ENCODE measurements at places on chromosomes 5 and 9.

GRCh38 chr9:136238342-136238732, 7.3 kb downstream of the QSOX2 start:
- no peak for DNase-seq

DNA sequence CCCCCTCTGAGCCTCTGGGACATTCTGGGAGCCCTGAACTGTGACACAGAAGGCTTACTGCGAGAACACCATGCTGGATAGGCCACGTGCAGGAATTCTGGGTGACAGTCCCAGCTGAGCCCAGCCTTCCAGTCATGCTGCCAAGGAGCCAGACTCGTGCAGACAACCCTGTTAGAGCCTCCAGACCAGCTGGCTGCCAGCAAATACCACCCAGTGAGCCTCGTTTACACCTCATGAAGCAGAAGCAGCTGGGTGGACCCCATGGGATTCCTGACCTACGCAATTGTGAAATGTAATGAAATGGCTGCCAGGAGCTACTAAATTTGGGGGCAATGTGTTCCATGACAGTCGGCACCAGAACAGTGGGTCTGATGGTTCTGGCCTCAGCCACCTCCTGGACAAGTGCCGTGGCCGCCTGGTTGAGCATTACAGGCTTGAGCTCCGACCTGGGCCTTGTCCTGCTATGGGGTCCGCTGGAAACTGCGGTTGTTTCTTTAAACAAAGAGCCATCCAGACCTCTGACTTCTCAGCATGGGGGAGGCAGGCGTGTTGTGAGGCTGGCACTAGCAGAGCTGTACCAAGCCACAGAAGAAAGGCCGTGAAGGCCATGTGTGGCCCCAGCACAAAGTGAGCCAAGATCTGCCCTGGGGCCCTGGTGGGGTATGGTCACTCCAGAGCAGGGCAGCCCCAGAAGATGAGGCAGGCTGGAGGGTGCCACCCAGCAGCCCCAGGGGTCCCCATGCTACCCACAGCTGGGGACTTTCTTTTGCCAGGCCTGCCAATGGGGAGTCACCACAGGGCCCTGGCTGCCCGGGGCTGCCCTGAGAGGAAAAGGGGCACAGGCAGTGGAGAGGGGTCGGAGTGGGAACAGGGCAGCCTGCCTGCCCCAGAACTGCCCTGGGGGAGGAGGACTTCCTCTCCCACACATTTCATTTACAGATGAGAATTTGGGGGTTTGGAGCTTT, 19.3 kb upstream of the RXRA start:
- no peak for DNase-seq

GRCh38 chr9:127197861-127198430, 66.6 kb upstream of the GARNL3 start:
- no peak for DNase-seq

DNA sequence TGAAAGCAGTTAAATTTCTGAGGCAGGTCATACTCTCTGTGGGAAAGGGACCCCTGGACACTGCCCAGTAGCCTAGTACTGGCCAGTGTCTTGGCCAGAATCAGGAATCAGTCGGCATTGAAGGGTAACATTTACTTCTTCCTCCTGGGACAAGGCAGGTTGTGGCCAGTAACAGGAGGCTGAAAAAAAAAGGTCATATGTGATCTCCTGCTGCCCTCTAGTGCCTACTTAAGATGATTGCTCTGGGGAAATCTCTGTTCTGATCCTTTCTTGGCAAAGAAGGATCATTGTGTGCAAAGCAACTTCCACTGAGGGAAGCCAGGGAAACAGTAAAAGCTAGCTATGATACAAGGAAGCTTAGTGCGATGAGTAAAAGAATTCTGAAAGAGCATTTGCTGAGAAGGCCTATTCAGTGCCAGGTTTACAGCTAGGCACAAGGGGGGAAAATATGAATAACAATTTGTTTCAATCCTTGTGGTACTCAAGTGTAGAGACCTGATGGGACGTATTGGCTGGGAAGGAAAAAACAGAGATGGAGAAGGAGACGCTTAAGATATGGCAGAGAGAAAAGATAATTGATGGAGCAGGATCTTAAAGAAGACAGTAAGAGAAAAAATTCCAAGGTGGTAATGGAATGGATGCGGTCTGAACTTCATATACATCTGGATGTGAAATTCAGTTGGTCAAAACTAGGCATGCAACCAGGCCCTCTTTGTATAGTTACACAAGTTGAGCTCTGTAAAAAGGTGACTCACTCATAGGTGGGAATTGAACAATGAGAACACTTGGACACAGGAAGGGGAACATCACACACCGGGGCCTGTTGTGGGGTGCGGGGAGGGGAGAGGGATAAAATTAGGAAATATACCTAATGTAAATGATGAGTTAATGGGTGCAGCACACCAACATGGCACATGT, 25.8 kb upstream of the TRIM32 start:
- DNase-seq = peak; percentile 21

GRCh38 chr5:15887093-15887492, 292.5 kb downstream of the MARCHF11 start:
- no peak for DNase-seq

GRCh38 chr5:75281716-75282465, 45.2 kb upstream of the ANKRD31 start:
- no peak for DNase-seq

DNA sequence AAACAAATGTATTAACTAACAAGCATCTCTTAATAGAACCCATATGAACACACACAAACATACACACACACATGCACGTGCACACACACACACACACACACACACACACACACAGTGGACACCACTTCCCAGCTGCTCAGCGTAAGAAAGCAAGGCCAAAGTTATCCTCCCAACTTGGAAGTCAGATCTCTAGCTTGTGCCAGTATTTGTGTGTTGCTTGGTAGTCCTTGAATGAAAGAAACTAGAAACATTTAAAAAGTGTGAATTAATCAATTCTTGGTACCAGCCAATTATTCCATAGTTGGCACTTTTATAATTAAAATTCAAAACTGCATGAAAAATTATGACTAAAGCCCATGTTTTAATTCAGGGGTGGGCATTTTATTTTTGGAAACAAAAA, 178.1 kb downstream of the TMEM161B start:
- DNase-seq = no peak

DNA sequence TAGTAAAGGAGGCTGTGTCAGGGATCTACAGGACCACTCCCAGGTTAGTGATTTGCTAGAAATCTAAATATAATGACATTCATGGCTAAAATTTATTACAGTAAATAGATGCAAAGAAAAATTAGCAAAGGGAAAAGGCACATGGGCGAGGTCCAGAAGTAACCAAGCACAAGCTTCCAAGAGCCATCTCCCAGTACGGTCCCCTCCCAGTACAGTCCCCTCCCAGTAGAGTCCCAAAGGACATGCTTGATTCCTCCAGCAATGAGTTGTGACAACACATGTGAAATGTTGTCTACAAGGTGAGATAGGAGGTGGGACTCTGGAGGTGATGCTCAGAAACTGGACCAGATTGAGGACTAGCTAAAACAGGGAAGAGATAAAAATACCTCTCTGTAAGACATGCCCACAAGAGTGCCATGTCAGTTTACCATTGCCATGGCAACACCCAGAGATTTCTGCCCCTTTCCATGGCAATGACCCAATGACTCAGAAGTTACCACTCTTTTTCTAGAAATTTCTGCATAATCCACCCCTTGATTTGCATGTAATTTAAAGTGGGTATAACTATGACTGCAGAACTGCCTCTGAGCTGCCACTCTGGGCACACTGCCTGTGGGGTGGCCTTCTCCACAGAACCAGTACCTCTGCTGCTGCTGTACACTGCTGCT, 27.9 kb upstream of the CEMIP2 start:
- no peak for DNase-seq

DNA sequence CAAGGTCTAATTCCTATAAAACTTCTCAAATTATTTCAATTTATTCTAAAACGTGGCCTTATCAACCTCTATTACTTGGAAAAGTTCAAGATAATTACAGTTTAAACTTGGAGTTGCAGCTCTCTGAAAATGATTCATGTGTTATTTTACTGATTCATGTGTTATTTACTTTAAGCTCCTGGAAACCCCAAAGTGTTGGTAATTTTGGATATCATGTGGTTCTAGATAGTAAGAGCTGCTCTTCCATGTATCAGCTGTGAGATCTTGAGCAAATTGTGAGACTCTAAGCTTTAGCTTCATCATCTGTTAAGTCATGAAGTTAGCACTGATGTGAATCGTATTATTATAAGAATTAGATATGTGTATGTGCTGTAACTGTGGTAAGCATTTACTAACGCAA, 749.2 kb downstream of the TLE4 start:
- DNase-seq = no peak

- DNase-seq = no peak
Measured at GRCh38 chr9:132547436-132547835, 35.0 kb upstream of the BARHL1 start.

DNA sequence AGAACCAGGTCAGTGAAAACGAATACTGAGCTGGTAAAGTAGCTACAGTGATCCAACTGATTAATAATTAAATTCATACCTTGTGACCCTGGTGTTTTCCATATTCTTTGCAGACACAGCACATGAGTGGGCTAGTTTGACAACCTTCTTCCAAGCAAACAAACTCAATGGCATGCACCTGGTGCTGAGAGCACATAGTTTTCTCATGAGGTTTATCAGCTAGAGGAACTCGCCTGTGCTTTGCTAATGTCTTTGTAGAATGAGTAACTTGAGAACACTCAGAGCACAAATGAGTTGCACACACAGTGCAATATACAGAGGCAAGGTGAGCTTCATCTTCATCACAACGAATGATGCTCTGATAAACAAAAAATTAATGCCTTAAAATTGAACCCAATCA, 12.6 kb downstream of the TRIM23 start:
- DNase-seq = no peak

DNA sequence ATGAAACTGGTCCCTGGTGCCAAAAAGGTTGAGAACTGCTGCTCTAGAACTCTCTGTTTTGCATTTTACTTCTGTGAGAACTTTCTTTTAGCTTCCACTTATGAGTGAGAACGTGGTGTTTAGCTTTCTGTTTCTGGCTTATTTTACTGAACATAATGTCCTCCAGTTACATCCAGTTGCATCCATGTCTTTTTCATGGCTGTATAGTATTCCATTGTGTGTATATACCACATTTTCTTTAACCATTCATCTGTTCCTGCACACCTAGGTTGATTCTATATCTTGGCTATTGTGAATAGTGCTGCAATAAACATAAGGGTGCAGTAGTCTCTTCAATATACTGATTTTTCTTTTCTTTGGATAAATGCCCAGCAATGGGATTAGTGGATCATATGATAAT, 165.7 kb downstream of the NPR3 start:
- DNase-seq = no peak

DNA sequence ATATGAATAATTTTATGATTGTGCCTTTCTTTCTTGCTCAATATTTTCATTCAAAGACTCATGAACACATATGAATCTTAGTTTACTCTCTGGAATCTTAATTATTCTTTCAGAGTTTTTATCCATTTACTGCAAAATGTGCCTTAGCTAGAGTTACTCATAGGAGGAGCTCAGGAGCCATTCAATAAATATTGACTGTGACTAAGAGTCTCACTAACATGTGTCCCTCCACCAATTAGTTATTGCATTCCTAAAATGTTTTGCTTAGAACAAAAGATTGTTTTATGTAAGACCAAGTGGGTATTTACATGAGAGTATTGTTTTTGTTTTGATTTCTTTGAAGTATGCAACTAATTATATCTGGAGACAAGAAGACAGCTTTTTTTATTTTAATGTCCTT, 218.4 kb upstream of the MAST4 start:
- DNase-seq = no peak

GRCh38 chr5:93120051-93120450, 461.0 kb downstream of the NR2F1-AS1 start:
- DNase-seq = no peak

GRCh38 chr5:140609126-140609525, 23.8 kb downstream of the CD14 start:
- DNase-seq = no peak

DNA sequence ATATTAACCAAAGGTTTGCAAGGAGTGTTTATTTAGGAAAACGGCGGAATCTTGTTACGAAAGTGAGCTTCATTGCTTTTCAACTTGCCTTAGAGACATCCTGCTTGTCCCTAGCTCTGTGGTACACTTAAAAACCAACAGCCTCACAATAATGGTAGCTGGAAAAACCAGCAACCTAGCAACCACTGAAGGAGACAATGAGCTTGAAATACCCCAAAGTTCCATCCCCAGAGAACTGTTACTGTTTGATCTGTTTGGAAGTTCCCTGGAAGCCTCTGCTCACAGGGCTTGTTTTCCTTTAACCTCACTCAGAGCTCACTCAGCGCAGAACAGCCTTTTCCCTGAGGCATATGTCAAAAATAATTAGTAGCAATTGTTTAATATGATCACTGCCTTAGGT, 43.2 kb downstream of the SH3TC2 start:
- no peak for DNase-seq

DNA sequence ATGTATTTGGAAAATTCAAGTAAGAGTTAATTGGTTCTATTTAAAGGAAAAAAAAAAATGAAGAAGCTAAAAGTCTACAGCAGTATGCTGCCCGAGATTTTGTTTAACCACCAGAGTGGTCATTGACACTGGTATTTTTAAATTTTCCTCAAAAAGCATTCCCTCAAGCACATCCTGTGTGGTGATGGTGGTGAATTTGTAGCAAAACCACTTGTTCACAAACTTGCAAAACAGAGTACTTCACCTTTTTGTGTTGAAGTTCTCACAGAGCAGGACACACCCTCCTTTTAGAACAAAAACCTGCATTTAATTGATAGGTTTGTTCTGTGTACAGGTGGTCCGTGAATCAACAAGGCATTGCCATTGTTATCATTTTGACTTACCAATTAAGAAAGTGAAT, 374.2 kb downstream of the EFNA5 start:
- DNase-seq = no peak

- no peak for DNase-seq
Measured at GRCh38 chr5:75167345-75167744, 69.3 kb downstream of the ANKRD31 start.

- no peak for DNase-seq
Measured at GRCh38 chr9:91923145-91923544, 26.9 kb downstream of the ROR2 start.

- no peak for DNase-seq
Measured at GRCh38 chr5:75306746-75307145, 30.3 kb upstream of the HMGCR start.

DNA sequence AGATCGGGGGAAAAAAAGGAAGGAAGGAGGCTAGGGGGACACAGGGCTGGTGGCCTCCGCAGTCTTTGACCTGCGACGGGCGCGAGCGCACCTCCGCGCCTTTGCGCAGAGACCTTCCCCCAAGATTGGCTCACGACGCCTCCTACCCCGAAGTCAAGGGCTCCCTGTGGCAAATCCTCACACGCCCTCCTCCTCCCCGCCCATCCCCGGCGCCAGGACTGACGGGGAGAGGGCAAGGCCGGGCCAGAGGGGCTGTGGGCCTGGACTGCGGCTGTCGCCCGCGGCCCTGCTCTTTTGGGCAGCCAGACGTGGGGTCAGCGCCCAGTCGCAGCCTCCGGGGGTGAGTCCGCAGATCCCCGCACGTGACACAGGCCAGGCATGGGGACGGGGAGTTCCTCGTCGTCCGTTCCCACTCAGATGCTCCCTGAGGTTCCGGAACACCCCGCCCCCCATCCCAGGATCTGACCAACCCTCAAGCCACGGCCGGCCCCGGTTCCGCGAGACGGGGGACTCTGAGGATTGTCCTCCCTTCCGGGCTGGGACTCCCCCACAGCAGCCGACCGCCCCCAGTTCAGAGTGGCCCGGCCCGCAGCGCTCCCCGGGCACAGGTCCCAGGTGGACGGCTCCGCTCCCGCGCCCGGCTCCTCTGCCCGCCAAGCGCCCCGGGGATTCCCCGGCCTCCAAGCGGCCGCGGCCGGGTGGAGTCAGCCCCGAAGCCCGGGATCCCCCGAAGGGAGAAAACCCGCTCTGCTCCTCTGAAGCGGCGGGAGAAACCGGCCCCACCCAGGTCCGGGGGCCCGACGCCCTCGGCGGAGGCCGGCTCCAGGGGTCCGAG, 543 bp upstream of the ANKRD33B start:
- no peak for DNase-seq

GRCh38 chr9:115883467-115884329, 269.9 kb upstream of the PAPPA start:
- no peak for DNase-seq
